RPMI8226 (cell line): ENCODE measurements at places on chromosomes 3 and 15.

DNA sequence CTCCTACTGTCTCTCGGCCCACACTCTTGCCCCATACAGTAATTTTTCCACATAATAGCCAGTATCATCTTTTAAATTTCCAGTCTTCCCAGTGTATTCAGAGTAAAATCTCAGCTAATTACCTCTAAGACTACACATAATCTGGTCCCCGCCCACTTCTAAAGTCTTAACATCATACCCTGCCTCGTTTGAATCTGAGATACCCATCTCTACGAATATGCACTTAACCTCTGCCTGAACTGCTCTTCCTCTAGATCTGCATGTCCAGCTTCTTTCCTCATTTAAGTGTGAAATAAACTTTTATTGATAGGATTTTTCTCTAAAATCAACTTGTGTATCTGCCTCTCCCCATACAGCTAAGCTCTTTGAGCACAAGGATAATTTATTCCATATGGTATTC is 34.6 kb downstream of the COPS2 start:
- DNase-seq = no peak

GRCh38 chr3:187567021-187567420 is 103.2 kb downstream of the SST start:
- DNase-seq = no peak

DNA sequence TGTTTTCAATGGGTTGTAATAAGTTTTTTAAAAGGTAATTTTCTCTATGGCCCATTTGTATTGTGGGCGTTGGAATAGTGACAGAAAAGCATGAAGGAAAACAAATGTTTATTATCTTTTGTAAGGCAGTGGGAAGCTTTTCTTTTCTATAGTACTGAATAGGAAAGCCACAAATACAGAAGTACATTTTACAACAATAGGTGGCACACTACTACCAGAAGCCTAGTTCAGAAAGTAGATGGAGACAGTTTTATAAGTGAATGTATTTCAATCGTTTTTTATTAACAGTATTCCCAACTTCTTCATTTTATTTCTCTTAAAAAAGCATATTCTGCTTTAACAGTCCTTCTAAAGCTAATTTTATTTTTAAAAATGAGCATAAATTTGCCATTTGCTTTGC is 296.7 kb downstream of the PTPRG start:
- no peak for DNase-seq

- no peak for DNase-seq
These were observed 43.4 kb downstream of the MYO5A start for GRCh38 chr15:52485290-52485689.

DNA sequence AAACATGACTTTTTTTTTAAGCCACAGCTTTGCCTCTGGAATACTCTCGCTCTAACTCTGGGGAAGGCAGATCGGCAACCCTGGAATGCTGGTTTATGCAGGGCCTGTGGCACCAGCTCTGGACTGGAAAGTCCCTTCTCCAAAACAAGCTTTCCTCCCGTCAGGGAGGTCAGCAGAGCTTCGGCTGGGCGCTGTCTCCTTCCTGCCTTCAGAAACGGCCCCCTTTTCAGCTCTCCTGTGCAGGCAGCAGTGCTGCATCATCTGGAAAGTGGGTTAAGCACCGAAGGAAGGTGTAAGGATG is 42.7 kb upstream of the SKOR1 start:
- DNase-seq = no peak

GRCh38 chr15:51706926-51707608 is 25.8 kb downstream of the SCG3 start:
- DNase-seq = no peak

GRCh38 chr15:101126618-101127505 is 125.0 kb downstream of the CHSY1 start:
- peak; percentile 20 for DNase-seq

DNA sequence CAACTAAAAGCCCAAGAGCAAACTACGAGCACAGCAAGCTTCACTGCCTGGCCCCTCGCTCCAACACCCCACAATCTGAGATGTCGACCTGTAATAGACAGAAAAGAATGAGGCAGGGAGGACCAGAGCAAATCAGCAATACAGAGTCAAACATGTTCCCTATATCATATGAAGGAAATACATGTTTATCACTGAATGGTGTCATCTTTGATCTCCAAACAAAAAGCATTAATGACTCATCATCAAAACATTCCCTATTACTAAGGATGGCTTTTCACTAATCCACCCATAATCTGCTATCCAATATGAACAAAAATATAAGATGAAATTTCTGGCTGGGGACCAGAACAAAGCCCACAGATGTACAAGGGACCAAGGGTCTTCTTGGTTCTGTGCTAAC is 34.7 kb downstream of the MYO5A start:
- no peak for DNase-seq

- DNase-seq = no peak
These were observed 8.4 kb downstream of the ARHGEF26 start for GRCh38 chr3:154129625-154130024.

DNA sequence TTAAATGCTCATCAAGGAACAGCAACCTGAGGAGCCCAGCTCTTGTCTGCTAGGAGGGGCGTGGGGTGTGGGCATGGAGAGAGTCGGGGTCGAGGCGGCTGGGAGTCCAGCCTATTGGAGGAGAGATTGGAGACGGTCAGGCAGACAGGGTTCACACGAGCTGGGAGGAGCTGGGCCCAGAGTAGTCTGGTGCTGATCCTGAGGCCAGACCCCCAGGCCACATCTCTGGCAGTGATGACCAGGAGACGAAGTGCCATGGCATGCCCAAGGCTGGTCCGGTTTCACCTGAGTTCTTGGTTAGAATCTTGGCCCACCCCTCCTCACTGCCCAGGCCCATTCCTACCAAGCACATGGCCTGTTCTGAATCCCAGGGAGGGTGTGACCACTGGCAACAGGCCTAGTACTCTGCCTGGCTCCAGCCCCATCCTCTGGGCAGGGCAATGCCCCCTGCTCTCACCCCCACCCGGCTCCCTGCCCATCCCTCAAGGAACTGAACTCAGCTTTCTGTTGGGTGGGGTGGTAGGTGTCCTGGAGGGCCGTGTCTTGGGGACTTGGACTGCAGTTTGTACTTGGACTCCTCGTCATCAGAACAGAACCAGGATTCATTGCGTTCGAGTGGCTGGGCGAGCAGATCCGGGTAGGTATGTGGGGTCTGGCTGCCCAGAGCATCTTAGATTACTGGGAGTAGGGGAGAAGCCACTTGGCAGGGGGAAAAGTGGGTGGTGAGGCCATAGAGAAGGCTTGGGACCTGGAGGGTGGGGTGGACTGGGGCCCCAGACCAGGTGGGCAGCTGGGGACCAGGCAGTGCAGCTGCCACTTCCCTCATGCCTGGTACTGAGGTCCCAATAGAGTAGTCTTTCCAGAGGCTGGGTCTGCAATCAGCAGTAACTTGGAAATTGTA is 20.8 kb downstream of the SLC28A1 start:
- DNase-seq = no peak

- no peak for DNase-seq
These were observed 13.4 kb downstream of the STT3B start for GRCh38 chr3:31546162-31546561.

GRCh38 chr3:126402666-126403302 is 8.1 kb downstream of the CFAP100 start:
- DNase-seq = no peak

- DNase-seq = no peak
These were observed 472.6 kb upstream of the NECTIN3 start for GRCh38 chr3:110598847-110599490.
